HepG2 (cell line): ENCODE measurements at places on chromosomes 11 and 22. TPM values are rescaled to one million over a fixed set of nuclear protein-coding genes. Genes with fewer than 3 reads are reported as not detected.

GRCh38 chr11:73465871-73466270, 89.7 kb downstream of the RELT start:
- no peak for DNase-seq

- DNase-seq = no peak
These were observed 171.3 kb downstream of the BLID start for GRCh38 chr11:121944556-121945230.

DNA sequence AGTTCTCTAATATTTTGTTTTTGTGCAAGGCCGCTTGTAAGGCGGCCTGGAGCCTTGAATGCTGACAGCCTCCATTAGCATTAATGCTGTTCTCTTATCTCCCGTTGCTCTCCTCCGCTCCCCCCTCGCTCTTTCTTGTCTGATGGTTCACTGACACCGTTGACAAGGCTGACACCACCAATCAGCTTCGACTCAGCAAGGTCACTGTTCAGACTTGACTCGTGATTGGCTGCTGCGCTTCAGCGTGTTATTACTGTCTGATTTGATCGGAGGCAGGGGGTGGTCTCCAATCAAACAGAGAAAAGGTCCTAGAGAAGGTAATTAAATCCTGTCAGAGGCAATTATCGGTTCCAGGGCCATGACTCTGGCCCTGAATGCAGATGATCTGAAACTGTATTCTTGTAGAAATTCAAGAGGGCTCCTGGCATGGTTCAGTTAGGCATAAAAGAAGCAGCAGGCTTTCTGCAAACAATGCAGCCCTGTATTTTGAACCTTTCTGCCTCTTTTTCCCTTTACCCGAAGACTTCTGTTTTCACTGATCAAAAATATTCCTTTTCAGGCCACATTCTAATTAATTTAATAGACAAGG, 49.3 kb upstream of the MPPED2 start:
- no peak for DNase-seq

DNA sequence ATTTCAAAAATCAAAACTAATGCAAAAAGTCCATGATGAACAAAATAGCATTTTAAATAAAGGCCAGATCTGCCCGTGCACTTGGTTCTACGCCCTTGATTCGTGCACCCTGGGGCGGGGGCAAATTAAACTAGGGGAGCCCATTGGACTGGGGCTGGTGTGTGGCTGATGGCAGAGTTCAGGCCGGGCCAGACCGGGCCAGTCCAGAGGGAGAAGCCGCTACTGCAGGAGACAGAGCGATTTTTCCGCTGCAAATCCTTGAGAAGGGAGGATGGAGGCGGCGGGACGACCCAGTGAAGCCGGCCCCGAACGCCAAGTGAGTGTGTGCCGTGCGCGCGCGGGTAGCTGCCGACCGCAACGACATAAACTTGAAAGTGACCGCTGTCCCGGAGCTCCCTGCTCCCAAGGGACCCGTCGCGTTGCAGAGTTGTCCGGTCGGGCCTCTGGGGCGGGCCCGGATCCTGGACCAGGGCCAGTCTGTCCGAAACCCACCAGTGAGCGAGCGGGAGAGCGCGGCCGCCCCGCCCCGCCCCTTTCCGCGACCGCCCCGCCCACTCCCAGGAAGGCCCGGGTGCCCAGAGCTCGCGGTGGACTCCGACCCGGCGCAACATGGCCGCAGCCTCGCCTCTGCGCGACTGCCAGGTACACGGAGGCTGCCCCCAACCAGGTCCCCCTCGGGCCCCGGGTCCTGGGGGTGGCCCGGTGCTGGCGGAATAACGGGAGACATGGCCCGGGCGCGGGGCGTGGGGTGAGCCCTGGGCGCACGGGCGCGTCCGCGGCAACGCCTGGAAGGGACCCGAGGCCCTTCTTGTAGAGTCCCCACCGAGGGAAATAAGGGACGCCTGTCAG, at the start of gene TTC38:
TSS of gene TTC38 (plus strand) at position 578 of the 849 bp plus-strand sequence. CDS start at position 610, 32 bp downstream.
- DNase-seq = peak; percentile 90

DNA sequence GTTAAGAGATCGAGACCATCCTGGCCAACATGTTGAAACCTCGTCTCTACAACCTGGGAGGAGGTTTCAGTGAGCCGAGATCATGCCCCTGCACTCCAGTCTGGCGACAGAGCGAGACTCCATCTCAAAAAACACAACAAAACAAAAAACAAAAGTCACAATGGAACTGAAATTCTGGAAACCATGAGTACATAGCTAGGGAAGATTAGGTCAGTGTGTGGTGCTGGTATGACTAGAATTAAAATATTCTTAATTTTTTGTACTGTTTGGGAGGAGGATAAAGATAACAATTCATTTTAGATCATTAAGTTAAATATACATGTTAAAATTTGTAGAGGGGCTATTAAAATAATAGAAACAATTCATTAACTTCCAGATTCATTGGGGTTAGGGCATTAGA, 344.4 kb downstream of the TBC1D22A start:
- DNase-seq = no peak

GRCh38 chr22:30662040-30662439, 5.6 kb downstream of the DUSP18 start:
- no peak for DNase-seq

- DNase-seq = no peak
These were observed 2.1 kb downstream of the NECTIN1 start for GRCh38 chr11:119726585-119727522.

- DNase-seq = no peak
These were observed 261.4 kb upstream of the ISX start for GRCh38 chr22:34804604-34805003.

DNA sequence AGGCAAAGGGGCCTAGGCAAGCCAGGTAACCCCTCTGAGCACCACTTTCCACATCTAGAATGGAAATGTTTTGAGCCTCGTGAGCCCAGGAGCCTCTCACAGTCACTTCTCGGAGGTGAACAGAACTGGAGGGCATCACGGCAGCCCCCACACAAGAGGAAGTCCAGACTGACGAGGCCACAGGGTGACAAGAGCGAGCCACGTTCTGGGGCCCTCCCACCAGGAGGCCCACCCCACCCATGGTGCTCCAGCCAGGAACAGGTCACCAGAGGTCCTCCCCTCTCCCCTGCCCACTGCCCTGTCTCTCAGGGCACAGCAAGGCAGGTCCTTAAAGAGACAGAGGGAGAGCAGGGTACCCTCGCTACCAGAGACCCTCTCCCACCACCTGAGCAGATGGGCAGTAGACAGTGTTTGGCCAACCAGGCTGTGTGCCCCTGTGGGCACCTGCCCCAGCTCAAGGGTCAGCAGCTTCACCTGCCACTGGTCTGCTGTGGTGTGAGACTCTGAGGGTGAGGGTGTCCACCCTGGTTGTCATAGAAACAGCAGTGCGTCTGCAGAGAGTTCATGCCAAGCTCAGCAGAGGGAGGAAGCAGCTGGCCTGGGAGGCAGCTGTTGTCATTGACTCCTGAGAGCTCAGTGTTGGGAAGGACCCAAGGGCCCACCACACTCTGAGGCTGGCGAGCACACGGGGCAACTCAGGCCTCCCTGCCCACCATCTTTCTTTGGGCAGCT, 31.4 kb downstream of the RSPH14 start:
- no peak for DNase-seq

GRCh38 chr11:126914941-126915340, 85.6 kb downstream of the KIRREL3 start:
- no peak for DNase-seq

GRCh38 chr11:73761403-73761945, 600 bp upstream of the RAB6A start:
- no peak for DNase-seq

GRCh38 chr11:123284454-123284853, 89.4 kb upstream of the CLMP start:
- no peak for DNase-seq

DNA sequence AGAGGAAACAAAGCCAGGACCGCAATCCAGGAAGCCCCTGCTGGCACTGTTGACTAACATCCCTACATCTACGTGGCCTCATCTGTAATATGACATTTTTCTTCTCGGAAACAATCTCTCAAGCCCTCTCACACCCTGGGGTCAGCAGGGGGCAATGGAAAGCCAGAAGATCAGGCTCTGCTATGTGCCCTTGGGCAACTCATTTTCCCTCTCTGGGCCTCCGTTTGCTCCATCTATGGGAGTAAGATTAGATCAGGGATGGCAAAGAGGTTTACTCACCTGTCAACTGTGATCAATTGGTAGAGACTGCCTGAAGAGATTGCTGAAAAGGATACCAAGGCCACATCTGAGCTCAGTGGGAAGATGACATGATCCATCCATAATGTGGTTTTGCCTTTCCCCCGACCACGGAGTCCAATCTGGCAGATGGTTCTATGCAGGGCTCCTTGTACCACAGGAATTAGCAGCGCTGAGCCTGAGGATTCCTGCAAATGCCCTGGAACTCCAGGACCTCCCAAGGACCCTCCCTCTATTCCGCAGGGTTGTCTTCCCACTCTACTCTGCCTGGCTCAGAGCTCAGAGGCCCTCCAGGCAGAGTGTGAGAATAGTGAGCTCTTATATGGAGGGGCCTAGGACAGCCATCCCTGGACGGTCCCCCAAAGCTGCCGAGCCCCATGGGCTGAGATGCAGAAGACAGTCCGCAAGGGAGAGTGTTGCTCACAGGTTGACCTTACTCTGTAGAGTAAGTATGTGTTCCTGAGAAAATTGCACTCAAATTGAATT, 66.1 kb downstream of the CHST1 start:
- DNase-seq = no peak

DNA sequence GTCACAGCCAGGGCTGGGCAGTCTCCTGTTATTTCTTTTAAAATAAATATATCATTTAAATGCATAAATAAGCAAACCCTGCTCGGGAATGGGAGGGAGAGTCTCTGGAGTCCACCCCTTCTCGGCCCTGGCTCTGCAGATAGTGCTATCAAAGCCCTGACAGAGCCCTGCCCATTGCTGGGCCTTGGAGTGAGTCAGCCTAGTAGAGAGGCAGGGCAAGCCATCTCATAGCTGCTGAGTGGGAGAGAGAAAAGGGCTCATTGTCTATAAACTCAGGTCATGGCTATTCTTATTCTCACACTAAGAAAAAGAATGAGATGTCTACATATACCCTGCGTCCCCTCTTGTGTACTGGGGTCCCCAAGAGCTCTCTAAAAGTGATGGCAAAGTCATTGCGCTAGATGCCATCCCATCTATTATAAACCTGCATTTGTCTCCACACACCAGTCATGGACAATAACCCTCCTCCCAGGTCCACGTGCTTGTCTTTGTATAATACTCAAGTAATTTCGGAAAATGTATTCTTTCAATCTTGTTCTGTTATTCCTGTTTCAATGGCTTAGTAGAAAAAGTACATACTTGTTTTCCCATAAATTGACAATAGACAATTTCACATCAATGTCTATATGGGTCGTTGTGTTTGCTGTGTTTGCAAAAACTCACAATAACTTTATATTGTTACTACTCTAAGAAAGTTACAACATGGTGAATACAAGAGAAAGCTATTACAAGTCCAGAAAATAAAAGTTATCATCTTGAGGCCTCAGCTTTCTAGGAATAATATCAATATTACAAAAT, 13.4 kb downstream of the OR51B4 start:
- no peak for DNase-seq

The PIWIL4 gene
- total RNA-seq = 0.15 TPM in 1 of 2 replicates, not detected in the other

The NXPE4 gene
- not detected in 2 replicates for total RNA-seq

The C1QTNF6 gene
- 1.5 and 2.7 TPM in 2 replicates for total RNA-seq

The CSNK2A3 gene
- 3.5 and 5.4 TPM in 2 replicates for total RNA-seq

The EMID1 gene
- 0.21 and 0.82 TPM in 2 replicates for total RNA-seq

The IL18 gene
- 0.89 and 1.4 TPM in 2 replicates for total RNA-seq

The OR8G1 gene
- not detected in 2 replicates for total RNA-seq

The SERPING1 gene
- 1.6 and 2.0 TPM in 2 replicates for total RNA-seq
